ENCODE measurements at places on chromosomes 12 and 14.

DNA sequence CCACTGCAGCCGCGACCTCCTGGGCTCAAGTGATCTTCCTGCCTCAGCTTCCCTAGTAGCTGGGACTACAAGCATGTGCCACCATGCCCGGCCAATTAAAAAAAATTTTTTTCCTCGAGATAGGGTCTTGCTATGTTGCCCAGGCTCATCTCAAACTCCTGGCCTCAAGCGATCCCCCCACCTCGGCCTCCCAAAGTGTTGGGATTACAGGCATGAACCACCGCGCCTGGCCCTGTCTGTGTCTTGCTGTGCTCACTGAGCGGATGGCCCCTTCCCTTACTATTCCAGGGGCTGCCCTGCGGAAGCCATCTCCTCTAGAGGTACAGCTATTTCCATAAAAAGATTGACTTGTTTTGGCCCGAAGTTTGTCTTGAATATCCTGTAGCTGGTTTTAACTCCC lies 20.1 kb downstream of the SNRNP35 start:
- no peak for DNase-seq

GRCh38 chr12:111172786-111173185 lies 196.1 kb downstream of the PHETA1 start:
- no peak for DNase-seq

DNA sequence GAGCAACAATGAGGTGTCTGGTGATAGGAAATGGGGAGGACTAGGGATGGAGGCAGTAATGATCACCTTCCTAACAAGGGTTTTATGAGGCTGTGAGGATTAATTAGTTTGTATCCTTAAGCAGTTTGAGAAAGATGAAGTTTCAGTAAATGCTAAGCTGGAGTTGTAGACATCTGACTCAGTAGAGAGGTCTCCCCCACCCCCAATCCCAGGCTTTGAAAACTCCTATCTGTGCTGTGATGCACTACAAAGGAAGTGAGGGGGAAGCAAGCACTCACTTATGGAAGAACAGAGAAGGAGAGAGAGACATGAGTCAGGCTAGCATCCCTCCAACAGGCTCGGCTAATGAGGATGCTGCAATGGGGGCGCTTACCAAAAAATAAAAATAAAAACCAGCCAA lies 5.5 kb upstream of the BCL11B start:
- no peak for DNase-seq

DNA sequence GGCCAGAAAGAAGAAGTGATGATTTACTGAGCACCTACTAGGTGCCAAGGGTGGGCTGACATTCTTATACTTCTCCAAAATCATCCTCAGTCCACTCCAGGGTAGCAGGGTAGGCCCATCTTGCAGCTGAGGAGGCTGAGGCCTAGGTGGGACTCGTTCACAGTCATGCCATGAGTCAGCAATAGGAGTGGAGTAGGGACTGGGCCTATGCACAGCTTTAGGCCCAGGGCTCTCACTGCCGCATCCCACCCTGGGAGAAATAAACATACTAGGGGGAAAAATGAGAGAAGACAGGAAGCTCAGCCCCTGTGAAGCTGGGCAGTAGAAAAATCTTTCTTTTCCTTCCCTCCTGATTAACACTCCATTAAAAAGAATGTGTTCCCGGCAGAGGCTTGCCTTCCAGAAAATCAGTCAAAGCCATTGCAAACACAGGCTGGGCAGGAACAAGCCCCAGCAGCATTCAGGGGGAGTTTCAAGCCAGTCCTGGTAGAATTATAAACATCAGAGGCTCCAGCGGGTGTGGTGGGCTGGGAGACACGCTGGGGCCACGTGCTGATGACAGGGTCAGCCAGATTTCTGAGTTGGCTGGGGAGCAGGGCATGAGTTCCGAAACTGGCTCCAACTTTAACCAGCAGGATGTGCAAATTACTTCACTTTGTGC lies 1.8 kb downstream of the HSPB8 start:
- peak; percentile 67 for DNase-seq

GRCh38 chr12:52655720-52656124 lies 3.7 kb upstream of the KRT2 start:
- DNase-seq = no peak

DNA sequence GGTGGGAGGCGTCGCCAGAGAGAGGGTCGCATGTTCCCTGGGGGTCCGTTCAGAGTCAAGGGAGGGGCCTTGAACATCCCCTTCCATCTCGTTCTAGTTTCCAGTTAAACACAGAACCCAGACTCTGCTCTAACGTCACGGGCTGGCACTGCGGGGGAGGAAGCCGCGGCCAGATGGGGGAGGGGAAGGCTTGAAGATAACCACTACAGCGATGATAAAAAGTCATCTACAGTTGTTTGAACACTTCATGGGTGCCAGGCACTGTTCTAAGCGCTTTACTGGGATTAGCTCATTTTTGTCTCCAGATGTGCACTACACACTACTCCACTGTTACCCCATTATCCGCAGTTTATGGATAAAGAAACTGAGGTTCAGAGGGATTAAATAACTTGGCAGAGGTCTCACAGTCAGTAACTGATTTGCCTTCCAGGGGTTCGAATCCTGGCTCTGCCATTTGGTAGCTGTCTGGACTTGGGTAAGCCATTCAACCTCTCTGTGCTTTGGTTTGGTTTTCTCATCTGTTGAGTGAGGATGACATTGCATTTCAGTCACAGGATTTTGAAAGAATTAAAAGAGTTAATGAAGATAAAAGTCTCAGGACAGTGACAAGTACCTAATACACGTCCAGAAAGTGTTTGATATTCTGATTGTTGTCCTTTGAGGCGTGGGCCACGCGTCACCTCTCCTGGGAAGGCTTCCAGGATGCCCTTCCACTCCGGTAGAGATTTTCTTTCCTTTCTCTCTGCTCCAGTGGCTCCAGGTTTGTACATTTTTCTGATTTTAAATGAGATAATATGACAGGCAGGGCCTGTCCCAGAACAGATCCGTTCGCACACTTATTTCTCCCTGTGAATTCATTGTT lies 798 bp upstream of the RASAL1 start:
- DNase-seq = no peak

DNA sequence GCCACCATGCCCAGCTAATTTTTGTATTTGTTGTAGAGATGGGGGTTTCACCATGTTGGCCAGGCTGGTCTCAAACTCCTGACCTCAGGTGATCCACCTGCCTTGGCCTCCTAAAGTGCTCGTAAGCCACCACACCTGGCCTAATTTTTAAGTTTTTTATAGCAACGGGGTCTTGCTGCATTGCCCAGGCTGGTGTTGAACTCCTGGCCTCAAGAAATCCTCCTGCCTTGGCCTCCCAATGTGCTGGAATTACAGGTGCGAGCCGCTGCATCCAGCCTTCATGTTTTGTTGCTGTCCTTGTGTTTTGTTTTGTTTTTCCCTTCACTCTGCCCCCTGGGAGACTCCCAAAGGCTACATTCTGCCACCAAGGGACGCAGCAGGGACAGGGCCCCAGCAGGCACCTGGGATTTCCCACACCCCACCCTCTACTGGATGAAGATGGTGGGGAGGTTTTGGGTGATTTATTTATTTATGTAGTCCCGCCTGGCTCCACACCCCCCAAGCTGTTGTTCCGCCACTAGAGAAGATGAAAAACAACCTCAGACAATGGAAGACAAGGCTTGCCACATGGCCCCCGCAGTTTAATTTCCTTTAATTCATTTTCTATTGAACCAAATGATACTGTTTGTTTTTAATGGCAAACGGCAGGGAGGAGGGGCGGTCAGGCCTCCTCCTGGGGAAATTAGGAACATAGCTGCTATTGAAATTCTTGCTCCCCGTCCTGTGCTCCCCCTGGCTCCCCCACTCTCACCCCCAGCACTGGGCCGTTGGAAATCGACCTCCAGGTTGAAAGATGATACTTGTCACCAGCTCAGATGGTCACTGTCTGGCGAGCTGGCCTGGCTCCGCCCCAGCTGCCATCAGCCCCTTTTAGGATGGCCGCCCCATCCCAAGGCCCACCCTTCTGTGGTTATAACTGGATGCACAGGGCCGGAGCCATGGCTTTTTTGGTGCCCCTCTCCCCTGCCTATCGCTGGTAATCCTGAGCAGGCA lies 70.3 kb downstream of the RNFT2 start:
- DNase-seq = no peak

DNA sequence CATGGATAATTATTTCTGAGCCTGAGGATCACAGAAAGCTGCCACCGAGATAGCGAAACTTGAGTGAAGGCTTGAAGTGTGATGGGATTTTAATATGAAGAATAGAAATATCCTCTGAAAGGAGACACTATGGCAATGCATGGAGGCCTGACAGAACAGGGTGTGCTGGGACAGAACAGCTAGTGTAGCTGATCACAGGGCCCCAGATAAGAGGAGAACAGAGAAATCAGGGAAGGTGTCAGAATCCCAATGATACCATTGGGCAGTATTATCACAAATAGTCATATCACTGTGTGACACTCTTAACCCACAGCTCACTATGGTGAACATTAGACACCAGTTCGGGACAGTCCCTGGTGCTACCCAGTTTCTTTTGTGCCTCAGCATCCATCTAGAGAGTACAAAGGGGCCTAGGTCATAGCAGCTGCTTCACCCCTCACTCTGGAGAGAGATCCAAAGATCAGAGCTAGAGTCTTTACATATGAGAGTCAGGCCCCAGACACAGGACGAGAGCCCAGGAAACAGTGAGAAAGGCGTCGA lies 506 bp upstream of the OR10P1 start:
- no peak for DNase-seq

DNA sequence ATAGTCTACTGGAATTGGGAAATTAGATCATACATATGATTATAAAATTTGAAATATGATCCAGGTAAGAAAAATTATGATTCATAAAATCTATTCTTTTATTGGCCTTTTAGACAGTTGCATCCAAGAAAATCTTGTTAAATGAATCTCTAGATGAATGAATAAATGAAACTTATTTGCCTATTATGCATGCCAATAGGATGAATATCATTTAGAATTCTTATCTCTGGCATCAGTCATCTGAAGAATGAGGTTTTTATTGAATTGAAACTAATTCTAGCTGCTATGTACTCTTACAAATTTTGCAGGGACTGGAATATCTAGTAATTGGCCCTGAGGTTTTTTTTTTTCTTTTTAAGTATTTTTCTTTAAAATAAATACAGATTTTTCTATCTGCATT lies 475.5 kb downstream of the NAV3 start:
- no peak for DNase-seq

DNA sequence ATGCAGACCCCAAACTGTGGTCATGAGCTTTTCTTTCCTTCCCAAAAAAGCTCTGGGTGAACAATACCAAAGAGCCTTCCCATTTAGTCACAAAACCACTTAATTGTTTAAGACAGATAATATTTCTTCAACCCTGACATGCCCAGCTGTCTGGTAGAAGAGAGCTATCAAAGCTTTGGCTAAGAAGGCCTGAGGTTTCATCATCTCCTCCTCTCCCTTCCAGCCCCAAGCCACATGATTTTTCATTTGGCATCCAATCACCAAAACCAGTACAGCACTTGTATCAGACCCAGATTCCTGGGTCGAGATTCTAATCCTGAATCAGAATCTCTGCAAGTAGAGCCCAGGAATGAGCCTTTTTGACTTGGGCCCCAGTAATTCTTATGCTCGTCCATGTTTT lies 199.6 kb upstream of the TMEM260 start:
- DNase-seq = no peak

DNA sequence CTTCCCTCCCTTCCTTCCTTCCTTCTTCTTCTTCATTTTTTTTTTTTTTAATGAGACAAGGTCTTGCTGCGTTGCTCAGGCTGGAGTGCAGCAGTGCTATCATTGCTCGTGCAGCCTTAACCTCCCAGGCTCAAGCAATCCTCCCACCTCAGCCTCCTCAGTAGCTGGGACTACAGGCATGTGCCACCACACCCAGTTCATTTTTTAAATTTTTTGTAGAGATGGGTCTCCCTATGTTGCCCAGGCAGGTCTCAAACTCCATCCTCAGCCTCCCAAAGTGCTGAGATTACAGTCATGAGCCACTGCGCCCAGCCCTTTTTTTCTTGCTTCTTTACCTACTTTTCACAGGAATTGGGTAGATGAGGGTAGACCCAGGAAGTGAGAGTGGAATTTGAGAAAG lies 1.6 kb downstream of the OR10AD1 start:
- DNase-seq = no peak

DNA sequence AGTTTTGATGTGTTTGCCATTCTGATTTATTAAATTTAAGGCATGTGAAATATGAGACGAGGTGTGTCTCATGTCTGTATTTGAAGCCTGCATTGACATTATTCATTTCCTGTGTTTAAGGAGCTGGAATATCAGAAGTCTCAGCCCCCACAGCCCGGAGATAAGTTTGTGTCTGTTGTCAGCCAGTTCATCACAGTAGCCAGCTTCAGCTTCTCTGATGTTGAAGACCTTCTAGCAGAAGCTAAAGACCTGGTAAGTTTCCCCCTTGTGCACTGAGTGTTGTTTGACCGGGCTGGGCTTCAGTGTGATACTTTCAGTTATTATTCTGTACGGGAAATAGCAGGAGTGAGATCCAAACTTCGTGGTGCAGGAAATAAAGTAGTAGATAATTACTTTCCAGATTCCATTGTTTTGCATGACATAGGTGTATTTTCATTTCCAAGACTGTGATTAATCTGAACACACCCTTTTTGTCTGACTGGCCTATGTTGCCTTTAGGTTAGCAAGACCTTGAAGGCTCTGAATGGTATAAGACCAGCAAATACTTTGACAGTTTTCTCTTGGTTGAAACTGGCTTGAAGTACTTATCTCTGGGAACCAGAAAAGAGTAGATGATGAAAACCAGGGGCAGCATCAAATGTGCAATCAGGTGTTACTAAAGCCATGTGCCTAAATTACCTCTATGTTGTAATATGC lies 101.5 kb downstream of the GPR135 start:
- DNase-seq = no peak

- DNase-seq = no peak
Observed at GRCh38 chr12:107356937-107357295, 263.6 kb upstream of the CRY1 start.

- no peak for DNase-seq
Observed at GRCh38 chr12:92338671-92339070, 193.0 kb upstream of the BTG1 start.

- DNase-seq = no peak
Observed at GRCh38 chr12:104063712-104064030, 660 bp upstream of the HCFC2 start.

DNA sequence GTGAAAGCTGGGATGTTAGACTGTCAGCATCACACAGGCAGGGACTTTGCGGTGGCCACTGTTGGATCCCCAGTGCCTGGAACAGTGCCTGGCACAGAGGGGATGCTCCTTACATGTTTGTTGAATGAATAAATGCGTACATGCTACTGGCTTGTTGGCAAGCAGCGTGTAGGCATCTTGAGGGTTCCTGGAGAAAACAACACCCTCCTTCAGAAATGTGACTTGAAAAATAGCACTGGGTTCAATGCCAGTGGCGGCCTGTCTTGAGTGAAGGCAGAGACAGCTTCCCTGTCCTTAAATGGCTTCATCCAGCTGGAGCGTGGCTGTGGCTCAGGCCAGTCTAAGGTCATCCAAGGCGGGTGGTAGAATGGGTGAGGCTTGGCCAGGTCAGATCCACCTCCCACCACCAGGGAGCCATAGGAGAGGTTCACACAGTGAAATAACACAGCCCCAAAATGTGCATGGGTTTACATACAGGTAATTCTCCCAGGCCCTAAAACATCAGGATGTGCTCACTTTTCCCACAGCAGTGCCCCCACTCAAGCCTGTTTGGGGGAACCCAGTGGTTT lies 171.4 kb downstream of the PHETA1 start:
- DNase-seq = no peak
